ENCODE measurements at places on chromosomes 13 and 19. TPM values are rescaled to one million over a fixed set of nuclear protein-coding genes. Genes with fewer than 3 reads are reported as not detected.

Gene COMMD6
- 232 TPM for polyA plus RNA-seq

Gene LGI4
- 2.7 TPM for polyA plus RNA-seq

Gene ANKLE1
- polyA plus RNA-seq: 0.76 TPM

Gene KLK1
- polyA plus RNA-seq: 2.1 TPM

Gene MYH14
- 25.7 TPM for polyA plus RNA-seq

Gene TUBB4A
- polyA plus RNA-seq: 47.2 TPM

Gene DPF1
- polyA plus RNA-seq: 1.7 TPM

Gene FBXO27
- polyA plus RNA-seq: 3.9 TPM

Gene LATS2
- polyA plus RNA-seq: 25.7 TPM

Gene SMARCA4
- 161 TPM for polyA plus RNA-seq

Gene ZNF729
- polyA plus RNA-seq: 0.49 TPM

Gene TNNI3
- 5.0 TPM for polyA plus RNA-seq

Gene MAMSTR
- 9.2 TPM for polyA plus RNA-seq

Gene ANKRD24
- polyA plus RNA-seq: 1.1 TPM

Gene EDDM13
- 3.0 TPM for polyA plus RNA-seq

Gene PSG1
- polyA plus RNA-seq: not detected

Gene ERICH4
- polyA plus RNA-seq: 4.8 TPM

Gene MBD3L3
- polyA plus RNA-seq: not detected

Gene BRME1
- polyA plus RNA-seq: 6.1 TPM

Gene ZNF530
- 5.4 TPM for polyA plus RNA-seq

Gene NDUFA11
- polyA plus RNA-seq: 139 TPM

Gene CYP2F1
- not detected for polyA plus RNA-seq

Gene ZNF547
- polyA plus RNA-seq: 2.5 TPM

Gene CD79A
- polyA plus RNA-seq: 1.1 TPM
